Heart left ventricle (tissue), 16 donors: ENCODE measurements at places on chromosomes 5 and 9.

DNA sequence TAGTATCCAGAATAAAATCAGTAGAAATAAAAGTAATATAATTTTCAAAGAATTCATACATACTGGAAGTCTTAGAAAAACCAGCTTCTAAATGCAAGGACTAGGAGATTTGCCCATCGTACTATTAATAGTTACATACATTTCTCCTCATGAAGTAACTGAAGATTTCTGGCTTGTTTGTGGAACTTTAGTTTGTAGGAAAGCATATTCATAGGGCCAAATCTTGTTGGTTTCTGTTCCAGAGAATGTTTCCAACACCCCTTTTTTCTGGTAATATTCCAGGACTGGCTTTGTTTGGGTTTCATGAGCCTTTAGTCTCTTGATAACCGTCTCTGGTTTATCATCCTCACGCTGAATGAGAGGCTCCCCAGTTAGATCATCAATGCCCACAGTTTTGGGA, 66.3 kb upstream of the TJP2 start:
- no peak for DNase-seq

GRCh38 chr9:114117996-114118830, 19.1 kb upstream of the KIF12 start:
- DNase-seq, result no peak

DNA sequence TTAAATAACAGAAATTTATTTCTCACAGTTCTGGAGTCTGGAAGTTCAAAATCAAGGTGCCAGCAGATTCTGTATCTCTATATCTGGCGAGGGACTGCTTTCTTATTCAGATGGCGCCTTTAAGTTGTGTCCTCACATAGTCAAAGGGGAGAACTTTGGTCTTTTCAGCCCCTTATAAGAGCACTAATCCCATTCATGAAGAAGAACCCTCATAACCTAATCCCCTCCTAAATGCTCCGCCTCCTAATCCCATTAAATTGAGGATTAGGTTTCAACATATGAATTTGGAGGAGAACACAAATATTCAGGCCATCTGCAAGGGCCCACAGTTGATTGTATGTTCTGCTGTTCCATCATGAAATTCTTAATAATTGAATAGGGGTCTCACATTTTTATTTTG, 10.8 kb upstream of the CCDC152 start:
- no peak for DNase-seq

- DNase-seq, result no peak
Measured at GRCh38 chr9:98132806-98133631, 14.0 kb upstream of the TRIM14 start.

DNA sequence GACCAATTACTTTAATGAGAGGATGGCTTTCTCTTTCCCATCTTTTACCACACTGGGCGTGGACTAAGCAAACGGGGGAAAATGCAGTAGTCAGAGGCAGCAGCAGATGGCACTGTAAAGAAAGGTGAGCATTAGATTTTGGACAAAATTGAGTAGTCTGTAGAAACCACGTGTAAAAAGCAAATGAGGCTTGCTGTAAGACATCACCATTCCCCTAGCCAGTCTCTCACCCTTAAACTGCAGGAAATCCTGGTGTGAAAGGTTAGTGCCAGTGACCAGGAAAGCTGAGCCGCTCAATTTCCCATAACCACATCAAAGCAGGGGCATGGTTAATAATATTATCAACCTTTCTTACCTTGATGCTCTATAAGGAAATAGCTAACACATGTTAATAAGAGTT, 31.8 kb downstream of the SPATA31C2 start:
- DNase-seq, result no peak

DNA sequence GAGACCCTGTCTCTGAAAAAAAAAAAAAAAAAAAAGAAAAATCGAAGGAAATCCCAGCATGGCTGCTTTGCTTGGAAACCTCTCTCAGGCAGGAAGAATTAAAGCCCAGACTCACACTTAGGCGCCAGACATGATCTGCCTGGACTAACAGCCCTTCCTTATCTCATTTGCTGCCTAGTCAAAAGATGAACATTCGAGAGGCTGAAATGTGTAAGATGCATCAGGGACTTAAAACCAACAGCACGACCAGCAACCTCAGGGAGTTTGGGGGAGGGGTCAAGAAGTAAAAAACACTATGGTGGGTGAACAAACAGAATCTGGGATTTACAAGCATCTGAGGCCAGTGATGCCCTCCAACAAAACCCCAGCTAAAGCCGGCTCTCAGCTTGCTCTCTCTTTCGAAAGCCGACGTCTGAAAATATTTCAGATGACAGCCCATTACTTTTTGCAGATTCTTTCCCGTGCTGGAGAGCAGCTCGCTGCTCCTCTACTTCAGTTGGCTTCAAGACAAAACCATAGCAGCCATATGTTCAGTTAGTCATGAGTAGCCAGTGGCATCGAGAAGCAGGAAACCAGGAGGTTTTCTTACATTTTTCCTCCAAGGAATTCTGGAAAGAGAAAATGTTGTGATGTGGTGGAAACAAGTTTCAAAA, 249.9 kb downstream of the MARCHF11 start:
- no peak for DNase-seq

DNA sequence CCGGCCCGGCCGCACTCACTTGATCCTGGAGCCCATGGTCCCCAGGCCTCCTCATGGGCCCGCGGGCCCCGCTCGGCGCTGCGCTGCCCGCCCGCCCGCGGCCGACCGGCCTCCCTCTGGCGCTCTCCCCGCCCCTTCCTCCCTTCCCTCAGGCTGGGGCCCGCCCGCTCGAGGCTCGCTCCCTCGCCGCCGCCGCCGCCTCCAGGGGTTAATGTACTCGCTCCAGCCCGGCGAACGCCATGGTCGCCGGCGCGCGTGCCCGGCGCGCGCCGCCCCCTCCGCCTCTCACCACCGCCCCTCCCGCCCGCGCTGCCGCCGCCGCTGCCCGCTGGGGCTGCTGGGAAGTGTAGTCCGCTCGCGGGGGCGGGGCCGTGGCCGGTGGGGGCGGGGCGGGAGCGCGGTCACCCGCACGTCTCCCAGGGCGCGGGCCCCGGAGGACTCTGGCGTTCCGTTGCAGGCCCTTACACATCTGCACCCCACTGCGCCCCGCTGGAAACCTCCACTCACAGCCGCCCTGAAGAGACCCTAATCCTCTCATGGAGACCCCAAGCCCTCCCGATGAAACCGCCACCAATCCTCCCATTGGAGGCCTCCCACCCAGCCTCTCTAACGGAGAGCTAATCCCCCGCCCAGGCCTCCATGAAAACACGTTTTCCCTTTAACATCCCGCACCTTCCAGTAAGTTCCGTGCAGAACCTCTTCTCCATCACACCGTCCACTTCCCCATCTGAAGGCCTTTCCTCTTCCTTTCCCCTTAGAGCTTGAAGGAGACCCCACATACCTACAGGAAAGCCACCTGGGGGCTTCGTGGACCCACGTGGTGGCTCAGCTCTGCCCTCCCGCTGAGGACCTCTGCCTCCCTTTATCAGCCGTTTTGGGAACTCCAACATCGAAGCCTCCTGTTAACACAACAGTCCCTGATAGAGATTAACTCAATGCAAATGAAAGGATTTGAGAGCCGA, at the start of gene DENND1A:
TSS of gene DENND1A (minus strand) at position 257 of the 962 bp plus-strand sequence. CDS start at position 36, 221 bp downstream.
- DNase-seq, result peak; percentile 93

DNA sequence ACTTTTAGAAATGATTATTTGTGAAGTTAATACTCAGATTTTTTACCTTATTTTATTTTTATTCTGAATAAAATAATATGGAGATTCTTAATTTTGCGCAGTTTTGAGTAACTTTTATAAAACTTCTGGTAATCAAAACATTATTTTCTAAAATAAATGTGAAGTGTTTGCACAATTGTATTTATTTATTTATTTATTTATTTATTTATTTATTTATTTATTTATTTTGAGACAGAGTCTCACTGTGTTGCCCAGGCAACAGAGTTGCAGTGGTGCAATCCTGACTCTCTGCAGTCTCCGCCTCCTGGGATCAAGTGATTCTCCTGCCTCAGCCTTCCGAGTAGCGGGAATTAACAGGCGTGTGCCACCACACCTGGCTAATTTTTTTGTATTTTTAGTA, 73.5 kb downstream of the RPS6 start:
- DNase-seq, result no peak

DNA sequence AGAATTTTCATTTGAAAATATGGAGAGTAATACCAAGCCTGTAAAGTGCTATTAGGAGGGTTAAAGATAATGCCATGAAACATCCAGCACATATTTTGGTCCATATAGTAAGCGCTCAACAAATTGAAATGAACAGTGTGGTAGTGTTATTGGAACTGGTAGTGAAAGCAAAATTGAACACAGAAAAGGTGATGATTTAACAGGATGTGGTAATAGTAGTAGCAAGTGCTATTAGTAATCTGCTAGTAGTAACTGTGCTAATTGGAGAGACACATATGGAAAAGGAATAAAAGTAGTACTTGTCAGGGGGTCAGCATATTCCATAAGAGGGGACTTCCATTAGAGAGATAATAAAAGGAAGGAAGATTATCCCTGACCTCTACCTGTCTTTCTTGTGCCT, 187.3 kb downstream of the HTR1A start:
- no peak for DNase-seq

- no peak for DNase-seq
Measured at GRCh38 chr5:108769352-108769751, 21.7 kb downstream of the FER start.

GRCh38 chr5:135269931-135270421, 129.1 kb downstream of the MACROH2A1 start:
- DNase-seq, result no peak

DNA sequence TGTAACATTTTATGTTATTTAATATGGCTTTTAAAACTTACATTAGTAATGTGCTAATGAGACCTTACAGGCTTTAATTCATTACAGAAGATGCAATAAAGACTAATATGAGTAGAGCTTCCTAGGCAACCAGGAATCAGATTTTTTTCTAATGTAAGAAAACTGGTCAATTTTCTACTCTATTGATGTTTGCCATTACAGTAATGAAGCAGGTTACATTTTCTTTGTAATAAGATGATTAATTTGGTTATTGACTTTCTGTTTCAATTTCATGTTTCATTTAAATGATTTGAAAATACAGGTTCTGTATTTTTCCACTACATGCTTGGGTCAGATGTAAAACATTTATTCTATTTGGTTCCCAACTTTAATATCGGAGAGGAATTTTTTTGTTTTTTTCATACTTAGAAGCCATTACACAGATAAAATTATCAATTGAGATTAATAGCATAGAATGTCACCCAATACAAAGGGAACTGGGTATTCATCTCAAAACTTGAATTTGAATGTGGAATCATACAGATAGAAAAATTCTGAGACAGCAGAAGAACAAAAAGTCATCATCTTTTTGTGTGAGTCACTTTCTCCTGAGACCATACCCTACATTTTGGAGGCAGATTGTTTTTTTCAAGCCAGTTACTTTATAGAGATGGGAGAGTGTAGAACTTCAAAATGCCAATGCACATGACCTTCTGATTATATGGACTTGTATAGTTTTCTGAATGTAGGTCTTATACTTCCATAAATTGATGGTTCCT, 133.6 kb upstream of the HMHB1 start:
- no peak for DNase-seq

DNA sequence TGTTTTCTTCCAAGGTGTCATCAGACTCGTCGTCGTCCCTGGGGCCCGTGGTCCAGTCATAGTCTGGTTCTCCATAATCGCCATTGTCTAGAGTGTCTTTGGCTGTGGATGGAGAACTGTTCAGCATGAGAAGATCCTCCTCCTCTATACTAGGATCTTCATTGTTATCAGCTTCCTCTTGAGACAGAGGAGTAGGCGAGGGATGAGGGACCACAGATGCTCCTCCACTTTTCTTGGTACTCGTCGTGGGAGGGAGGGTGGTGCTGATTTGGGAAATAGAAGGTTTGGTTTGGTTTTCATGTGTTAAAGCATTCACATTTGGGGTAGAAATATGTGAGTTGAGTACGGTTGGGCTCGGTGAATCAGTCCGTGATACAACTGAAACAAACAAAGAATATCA, 8.8 kb downstream of the C5orf15 start:
- DNase-seq, result no peak

- DNase-seq, result no peak
Measured at GRCh38 chr5:44637916-44638869, 170.6 kb upstream of the MRPS30 start.

DNA sequence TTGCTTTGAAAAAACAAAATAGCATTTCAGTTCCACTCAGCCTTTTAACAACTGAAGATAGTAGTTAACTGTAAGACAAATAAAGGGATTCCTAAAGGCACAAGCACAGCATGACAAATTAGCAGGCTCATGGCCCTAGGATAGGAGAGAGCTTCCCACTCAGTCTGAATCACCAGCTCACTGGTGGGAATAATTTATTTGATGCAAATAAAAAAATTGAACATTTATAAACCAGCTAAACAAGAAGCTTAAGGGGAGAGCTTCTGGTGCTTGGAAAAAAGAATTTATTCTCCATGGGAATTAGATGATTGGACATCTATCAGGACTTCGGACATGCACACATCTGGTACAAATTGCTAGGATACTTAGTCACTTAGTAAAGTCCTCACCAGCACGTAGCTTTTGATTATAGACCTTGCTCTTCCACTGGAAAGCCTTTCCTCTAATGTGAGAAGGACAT, 294.1 kb upstream of the TNC start:
- no peak for DNase-seq

- no peak for DNase-seq
Measured at GRCh38 chr5:34674187-34674586, 18.1 kb downstream of the RAI14 start.

DNA sequence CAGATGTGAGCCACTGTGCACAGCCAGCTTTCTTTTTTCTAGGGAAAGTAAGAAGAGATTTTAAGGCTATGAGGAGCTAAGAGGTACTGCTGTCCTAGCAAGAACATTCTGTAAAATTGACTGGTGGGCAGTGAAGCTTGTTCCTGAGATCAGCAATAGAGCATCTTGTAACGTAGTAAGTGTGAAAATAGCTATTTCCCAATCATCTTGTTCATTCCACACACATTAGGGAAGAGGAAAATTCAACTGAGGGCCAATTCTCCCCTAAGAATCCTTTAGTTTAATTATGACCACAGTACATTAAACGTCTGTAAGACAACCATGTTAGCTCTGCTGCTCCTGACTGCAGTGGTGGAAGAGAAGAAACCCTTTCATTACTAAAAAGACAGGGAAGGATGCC, 246.2 kb downstream of the EFNA5 start:
- DNase-seq, result no peak

DNA sequence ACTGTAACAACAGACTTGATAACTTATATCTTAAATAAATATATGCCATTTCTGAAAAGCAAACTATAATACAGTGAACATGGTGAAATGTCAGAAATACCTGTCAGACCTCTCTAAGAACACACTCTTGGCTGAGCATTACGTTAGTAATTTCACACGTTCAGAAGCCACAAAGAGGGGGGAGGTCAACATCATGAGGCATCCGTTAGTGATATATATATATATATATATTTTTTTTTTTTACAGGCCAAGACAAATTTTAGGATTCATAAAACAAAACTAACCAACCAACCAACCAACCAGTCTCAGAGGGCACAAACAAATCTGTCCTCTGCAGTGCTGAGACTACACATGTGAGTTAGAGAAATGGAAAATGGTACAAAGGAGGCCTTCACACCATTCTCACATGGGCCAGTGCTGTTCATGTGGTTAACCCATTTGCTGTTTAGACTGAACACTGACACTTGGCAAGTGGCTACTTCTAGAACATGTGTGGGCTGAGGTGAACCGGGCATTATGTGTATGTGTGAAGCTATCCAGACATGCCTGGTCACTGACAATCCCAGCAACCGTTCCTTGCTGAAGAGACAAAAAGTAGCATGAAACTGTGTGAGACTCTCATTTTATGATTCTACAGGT, 54.5 kb downstream of the ELL2 start:
- no peak for DNase-seq
